ENCODE measurements at places on chromosomes 5 and 9.

DNA sequence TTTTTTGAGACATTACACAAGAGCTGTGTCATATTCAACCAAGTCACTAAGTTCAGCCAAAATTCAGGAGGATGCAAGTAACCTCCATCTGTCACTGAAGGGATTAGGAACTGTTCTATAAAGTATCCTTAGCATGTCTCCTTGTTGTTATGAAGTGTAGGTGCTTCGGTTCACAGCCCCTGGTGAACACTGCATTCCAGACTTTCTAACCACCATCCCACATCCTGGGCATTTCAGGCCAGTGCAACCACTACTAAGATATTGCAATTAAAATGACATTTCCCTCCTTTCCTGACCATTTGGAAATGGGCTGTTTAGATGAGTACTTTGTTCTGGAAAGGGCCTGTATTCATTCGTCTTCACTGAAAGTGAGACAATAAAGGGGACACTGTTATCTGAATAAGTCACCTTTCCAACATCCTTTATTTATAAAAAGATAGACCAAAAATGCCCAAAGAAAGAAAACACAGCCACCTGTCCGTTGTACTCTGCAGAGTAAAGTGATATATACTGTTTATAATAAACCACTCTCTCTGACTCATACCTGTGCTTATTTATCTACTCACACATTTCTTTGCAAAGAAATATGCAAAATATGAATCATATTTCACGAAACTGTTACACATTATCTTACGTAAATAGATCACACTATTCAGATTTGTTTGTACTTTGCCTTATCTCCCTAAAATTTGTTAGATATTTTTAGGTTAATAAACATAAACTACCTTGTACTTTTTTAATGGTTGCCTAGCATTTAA is 861.9 kb downstream of the CDH18 start:
- DNase-seq: no peak

DNA sequence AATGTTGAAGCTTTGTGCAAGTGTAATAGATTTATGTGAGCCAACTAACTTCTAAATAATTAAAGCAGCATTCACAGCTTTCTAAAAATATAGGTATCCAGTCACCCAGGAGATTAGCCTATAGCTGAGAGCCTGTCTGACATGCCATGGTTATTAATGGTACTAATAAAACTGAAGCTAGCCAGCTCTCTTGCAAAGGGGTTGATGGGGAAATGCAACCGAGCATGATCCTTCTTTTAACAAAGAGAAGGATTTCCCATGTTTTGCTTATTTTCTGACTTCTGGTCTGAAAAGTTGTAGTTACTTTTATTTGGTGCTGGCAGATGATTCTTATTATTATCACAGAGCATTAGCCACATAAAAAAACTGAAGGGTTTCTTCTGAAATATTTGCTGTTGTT is 488.7 kb upstream of the CYLC2 start:
- DNase-seq: no peak

DNA sequence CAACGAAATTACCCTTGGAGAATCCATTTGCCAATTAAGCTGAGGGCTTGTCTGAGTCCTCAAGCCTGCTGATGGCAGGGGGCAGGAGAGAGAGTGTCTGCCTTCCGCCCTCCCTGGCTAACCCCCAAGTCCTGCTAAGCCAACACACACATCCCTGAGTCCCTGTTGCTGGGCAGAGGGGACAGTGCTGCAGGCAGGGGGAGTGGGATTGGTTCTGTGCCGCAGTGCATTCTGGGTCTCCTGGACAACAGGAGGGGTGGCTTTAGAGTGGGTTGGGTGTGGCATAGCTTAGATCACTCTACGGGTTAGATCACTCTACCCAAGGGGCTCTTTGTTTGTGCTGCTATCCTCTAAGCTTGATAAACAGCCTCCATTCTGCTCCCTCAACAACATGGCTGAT is 427.7 kb downstream of the CDK5RAP2 start:
- DNase-seq: no peak

DNA sequence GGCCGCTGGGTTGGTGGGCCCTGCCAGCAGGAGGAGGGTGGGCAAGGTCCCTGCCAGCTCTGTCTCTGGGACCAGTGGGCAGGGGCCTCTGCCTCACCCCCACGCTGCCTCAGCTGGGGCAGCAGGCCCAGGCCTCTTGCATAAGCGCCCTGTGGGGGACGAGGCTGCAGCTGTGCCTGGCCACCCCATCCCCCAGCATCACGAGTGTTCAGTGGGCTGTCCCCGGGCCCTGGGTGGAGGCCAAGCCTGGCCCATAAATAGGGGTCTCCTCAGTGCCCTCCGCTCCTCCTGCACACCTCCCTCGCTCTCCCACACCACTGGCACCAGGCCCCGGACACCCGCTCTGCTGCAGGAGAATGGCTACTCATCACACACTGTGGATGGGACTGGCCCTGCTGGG is at the start of gene PTGDS:
Gene PTGDS (plus strand): TSS at position 282 of the 400 bp plus-strand sequence. CDS start 75 bp downstream, at position 357.
- no peak for DNase-seq

DNA sequence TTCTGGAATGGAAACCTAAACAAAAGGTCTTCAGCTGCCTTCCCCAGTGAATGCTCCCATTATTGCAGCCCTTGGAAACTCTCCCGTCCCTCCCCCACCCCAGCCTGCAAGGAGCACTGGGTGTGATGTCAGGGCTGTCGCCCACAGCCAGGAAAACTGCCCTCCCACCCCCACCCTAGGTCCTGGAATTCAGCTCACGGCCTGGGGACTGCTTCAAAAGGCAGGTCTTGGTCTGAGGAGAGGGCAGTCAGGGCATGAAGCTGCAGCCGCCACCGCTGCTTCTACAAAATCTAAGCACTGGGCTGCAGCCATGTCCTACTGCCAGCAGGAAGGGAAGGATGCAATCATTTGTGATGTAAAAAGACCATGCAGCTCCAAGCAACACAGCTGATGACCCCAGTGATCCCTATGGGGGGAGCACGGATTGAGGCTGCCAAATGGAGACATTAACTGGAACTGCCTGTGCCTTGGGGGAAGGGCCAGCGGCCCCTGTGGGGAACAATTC is 11.4 kb downstream of the GRHPR start:
- no peak for DNase-seq

DNA sequence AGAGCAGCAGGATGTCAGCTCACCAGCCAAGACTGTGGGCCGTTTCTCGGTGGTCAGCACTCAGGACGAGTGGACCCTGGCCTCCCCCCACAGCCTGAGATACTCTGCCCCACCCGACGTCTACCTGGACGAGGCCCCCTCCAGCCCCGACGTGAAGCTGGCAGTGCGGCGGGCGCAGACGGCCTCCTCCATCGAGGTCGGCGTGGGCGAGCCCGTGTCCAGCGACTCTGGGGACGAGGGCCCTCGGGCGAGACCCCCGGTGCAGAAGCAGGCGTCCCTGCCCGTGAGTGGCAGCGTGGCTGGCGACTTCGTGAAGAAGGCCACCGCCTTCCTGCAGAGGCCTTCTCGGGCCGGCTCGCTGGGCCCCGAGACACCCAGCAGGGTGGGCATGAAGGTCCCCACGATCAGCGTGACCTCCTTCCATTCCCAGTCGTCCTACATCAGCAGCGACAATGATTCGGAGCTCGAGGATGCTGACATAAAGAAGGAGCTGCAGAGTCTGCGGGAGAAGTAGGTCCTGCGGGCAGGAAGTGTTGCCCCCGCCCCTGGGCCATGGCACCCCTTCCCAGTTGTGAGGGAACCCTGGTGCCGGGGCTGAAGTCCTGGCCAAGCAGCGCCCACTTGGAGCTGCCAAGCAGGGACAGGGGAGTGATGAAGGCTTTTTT is 108.9 kb downstream of the WNK2 start:
- DNase-seq: no peak

DNA sequence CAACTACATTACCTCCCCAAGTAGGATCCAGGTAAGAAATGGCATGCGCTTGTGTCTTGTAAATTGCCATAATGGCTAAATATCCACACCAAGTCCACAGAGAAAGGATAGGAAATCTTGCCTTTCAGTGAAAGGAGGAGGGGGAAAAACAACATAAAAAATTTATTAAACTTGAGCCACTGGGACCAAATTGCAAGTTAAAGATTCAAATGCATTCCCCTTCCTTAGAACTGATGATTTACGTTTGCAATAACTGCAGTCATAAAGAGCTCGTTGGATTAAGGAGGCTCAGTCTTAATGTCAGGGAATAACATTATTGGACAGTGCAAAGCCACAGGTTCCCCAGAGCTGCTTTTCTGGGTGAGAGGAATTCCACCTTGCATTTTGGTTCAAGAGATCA is 92.6 kb upstream of the SARDH start:
- DNase-seq: no peak

GRCh38 chr5:180259260-180259611 is 32.6 kb downstream of the MAPK9 start:
- no peak for DNase-seq

- DNase-seq: no peak
Observed at GRCh38 chr5:53820802-53821171, 260.3 kb downstream of the NDUFS4 start.

GRCh38 chr9:126616521-126616976 is 2.8 kb downstream of the LMX1B start:
- no peak for DNase-seq

GRCh38 chr9:93599571-93600403 is 23.4 kb downstream of the PHF2 start:
- DNase-seq: no peak

GRCh38 chr5:73853091-73853490 is 227.1 kb downstream of the ARHGEF28 start:
- no peak for DNase-seq

GRCh38 chr9:128249908-128250838 is 25.6 kb downstream of the GOLGA2 start:
- peak; percentile 100 for DNase-seq

DNA sequence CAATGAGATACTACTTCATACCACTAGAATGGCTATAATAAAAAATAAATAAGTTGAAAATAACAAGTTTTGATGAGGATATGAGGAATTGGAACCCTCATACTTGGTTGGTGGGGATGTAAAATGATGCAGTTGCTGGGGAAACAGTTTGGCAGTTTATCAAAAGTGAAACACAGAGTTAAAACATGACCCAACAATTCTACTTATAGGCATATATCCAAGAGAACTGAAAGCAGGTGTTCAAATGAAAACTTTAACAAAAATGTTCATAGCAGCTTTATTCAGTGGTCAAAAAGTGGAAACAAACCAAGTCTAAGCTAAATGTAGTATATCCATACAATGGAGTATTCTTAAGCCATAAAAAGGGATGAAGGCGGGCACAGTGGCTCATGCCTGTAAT is 13.1 kb upstream of the LHFPL2 start:
- no peak for DNase-seq

- no peak for DNase-seq
Observed at GRCh38 chr9:134364391-134365114, 38.3 kb downstream of the RXRA start.

DNA sequence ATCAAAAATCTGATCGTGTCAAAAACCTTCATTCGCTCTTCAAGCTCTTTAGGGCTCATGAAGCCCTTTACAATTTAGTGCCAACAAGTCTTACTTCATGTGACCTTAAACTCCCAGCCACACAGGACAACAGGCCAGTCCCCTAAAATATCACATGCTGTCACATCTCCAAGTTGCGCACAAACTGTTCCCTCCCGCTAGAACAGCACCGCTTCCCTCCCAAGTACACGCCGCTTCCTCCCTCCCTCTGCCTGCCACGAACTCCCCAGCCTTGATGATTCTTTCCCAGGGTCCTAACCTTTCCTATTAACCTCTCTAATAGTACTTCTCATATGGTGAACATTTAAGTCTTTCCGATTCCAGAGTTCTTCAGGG is 91.2 kb downstream of the TLE1 start:
- no peak for DNase-seq

DNA sequence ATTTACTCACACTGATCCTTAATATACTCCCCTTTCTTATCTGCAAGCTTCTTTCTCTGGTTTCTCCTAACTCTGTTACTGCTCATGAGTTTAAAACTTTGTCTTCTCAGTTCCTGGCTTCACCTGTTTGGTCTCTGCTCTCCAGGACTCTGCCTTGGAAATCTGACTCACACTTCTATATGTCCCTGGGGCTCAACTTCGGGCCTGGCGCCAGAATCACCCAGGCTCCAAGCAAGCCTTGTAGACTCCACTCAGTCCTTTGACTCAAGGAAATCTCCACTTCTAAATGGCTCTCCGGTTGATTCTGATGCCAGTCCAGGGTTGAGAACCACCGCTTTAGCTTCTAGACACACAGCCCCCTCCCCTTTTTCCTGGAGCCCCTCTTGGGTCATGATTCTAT is 57.8 kb downstream of the TMC1 start:
- DNase-seq: no peak

Measured in stimulated activated CD4-positive, alpha-beta T cell treated with anti-CD3 and anti-CD28 coated beads, Interleukin-12 subunit alpha, Interleukin-12 subunit beta, amount 100 ng/mL, for 24 hours (primary cell).